Activated T-helper 17 cell treated with anti-CD3 and anti-CD28 coated beads, Interleukin-2, amount 50 U/mL, for 72 hours (primary cell): ENCODE measurements at places on chromosomes 2 and 18.

DNA sequence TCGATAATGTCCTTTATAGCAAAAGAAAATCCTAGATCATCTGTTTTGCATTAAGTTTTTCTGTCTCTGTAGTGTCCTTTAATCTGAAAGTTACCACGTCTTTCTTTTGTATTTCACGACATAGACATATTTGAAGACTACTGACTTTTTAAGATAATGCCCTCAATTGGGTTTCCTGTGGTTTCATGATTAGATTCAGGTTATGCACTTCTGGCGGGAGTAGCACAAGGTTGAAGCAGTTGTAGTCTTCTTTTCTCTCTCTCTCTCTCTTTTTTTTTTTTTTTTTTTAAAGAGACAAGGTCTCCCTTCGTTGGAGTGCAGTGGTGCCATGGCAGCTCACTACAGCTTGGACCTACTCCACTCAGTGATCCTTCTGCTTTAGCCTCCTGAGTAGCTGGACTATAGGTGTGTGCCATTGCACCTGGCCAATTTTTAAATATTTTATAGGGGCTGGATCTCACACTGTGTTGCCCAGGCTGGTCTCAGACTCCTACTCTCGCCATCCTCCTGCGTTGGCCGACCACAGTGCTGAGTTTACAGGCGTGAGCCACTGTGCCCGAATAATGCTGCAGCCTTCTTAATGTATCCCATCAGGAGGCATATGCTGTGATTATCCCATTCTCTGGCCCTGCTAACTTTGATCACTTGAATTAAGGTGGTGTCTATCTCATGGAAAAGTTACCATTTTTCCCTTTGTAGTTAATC lies 3.9 kb downstream of the INPP4A start:
- ATAC-seq, result peak; percentile 21

- ATAC-seq, result no peak
These were observed 443 bp downstream of the VAPA start for GRCh38 chr18:9914334-9914583.

- no peak for ATAC-seq
These were observed 158.9 kb downstream of the PRPF40A start for GRCh38 chr2:152558158-152558984.

- ATAC-seq, result peak; percentile 92
These were observed 135.2 kb downstream of the ALPK2 start for GRCh38 chr18:58493516-58494253.

DNA sequence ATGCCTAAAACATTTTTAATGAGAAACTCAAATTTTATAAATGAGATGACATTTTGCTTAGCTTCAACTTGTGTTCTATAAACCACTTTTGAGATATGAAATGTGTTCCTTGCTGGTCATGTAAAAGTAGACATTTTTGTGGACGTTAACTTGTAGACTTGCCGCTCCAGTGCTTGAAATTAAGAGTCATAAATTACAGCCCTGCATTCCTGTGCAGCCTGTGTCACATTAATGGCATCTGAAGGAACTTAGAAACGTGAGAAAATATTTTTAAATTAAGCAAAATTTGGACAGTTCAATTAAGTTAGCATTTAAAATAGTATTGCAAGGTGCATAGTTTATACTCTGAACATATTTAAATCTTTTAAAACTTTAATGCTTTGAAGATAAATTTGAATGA lies 98.3 kb upstream of the LDLRAD4 start:
- ATAC-seq, result no peak

DNA sequence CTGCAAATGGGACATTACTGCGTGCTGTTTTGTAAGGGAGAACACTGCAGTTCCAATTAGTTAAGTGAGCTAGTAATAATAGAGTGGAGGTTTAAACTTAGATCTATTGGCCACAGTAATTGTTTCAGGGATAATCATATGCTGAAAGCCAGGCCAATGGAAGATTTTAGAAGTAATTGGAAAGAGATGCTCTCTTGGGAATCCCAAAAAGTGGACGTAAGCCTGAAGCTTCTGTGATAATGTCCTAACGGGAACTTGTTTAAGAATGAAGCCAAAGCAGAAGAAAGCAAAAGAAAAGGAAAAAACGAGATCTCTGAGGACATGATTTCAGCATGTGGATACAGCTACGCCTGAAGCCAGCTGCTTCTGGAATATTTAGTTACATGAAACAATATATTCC lies 594.6 kb downstream of the SLC4A3 start:
- ATAC-seq, result no peak

- no peak for ATAC-seq
These were observed 294.8 kb downstream of the ZEB2 start for GRCh38 chr2:144225076-144225475.

GRCh38 chr2:179412112-179412511 lies 147.5 kb upstream of the SESTD1 start:
- no peak for ATAC-seq

DNA sequence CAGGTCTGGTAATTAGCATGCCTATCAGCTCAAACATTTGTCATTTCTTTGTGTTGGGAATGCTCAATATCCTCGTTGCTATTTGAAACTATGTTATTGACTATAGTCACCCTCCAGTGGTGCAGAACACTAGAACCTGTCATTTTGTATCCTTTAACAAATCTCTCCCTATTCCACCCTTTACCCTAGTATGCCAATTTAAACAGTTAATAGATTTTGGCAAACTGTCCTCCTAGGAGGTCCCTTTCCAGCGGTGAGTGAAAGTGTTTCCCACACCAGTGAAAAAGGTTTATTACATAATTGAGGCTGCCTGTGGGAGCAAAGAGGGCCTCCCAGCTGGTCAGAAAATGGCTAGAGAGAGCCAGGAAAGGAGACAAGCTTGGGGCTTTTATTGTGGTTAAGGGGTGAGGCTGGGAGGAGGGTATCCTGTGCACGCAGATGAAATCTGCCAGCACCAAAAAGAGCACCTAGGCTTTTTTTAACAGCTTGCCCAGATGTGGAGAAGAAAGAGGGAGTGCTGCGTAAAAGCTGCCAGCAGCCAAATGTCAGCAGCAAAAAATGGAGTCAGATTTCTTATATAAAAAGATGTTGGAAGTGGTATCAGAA lies 1.8 kb upstream of the DRC1 start:
- no peak for ATAC-seq

DNA sequence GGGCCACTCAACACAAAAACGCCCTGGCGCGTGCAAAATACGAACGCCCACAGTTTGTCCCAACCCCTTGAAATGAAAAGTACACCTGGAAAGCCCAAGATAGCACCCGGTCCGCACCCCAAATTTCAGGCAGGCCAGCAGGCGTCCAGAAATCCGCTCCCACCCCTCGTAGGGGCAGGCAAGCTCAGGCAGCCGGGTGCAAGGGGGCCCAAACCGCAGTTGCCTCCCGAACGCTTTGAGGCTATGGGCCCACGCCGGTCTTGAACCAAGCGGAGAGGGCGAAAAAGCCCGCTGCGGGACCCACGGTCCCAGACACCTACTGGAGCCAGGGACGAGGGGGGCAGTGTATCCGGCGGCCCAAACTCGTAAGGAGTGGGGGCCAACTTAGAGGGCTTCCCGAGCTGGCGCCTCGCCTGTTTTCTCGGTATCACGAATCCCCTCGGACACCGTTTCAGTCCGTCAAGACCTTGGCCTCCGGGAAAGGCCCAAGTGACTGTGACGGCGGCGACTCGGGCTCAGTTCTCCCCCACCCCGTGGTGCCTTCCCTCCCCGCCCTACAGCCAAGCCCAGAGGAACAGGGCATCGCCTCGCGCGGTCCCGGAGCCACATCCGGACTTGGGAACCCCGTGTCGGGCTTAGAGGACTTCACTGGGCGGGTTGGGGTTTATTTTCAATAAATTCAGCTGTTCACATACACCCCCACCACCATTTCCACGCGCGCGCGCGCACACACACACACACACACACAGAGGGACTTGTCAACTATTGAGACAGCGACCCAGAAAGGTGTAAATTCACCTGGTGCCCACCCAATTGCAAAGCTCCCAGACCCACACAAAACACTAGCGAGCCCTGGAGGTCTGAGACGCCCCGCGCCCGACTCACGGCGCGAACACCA lies 6.2 kb upstream of the SATB2 start:
- ATAC-seq, result no peak

- no peak for ATAC-seq
These were observed 100.2 kb downstream of the AGAP1 start for GRCh38 chr2:235594041-235594440.

- peak; percentile 69 for ATAC-seq
These were observed 14.8 kb downstream of the STRN start for GRCh38 chr2:36951574-36951973.

DNA sequence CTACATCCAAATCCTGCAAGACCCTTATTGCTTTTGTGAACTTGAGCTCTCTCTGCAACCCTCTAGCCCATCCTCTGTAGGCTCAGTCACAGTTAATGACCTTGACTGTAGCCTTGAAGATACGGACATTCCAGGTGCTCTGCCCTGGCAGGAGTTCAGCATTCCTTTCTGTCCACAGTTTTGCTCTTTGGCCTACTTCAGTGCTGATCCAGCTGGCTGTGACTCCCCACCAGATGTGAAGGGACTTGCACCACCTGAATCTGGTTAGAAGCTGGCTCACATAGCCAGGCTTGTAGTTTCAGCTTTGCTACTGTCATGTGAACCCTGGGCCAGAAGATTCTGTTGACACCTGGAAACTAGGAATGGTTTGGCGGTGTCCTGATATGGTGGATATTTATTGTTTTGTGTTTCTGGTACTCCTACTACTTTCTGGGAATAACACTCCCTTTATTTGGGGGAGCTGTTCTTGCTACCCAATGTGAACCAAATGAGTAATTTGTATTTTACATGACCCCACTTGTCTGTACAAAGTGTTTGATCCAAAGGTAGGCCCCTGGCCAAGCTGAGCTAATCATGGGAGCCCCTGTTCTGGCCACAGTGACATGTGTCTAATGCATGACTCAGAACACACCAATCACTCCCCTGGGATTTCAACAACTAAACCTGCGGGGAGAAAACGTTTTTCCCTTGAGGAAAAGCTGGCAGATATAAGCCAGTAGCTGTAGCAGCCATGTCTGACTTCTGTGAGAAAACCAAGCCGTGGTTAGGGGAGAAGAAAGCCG lies 73.4 kb downstream of the CDCA7 start:
- ATAC-seq, result no peak

- no peak for ATAC-seq
These were observed 232.2 kb downstream of the GULP1 start for GRCh38 chr2:188523919-188524318.

DNA sequence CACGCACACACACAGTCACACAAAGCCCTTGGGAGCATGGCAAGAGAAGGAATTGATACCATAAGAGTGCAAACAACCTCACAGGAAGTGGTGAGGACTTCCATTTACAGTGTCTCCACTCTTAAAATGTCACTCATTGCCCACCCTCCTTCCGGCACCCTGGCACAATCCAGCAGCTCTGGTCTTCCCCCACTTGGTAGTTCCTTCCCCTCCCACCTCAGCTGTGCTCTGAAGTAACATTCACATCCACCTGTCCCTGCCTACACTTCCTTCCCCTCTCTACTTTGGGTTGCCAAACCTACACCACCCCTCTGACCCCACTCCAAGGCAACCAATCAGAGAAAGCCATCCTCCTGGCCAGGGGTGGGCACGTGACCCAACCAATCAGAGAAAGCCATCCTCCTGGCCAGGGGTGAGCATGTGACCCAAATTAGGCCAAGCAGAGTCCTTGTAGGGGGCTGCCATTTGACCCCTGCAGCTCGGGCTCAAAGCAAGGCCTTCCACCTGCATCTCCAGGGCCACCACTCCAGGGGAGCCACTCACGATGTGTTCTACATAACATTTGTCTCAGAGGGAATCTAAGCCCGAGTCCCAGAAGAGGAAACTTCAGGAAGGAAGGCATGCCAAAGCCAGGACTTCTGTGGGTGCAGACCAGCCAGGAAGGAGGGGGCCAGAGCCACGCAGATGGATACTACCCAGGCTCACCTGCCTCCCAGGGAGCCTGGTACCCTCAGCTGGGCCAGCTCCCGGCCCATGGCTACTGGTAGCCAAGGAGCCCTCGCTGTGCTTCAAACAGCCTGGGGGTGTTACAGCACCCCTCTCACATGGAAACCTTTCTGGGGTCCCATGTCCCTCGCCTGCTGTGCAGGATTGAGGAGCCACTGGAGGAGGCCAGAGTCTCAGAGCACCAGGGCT lies 21.2 kb downstream of the CYP26B1 start:
- no peak for ATAC-seq

DNA sequence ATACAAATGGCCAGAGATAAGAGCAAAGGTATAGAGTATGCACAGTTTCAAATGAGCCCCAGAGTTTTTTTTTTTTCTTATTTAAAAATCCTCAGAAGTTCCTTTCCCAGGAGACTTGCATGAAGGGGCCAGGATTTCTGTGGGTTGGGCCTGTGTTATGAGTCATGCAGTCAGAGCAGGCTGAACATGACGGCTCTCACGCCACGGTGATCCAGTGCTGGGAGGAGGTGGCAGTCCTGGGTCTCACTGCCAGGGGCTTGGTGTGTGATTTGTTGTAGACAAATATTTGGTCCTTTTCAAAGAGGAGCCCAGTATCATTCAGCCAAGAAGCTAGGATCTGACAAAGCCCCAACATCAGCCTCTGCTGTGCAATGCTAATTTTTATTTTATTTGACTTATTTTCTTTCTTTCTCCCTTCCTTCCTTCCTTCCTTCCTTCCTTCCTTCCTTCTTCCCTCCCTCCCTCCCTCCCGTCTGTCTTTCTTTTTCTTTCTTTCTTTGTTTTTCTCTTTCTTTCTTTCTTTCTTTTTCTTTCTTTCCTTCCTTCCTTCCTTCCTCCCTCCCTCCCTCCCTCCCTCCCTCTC lies 10.4 kb upstream of the KCNE4 start:
- no peak for ATAC-seq

- no peak for ATAC-seq
These were observed 171.5 kb downstream of the CELF4 start for GRCh38 chr18:37393945-37394609.

- no peak for ATAC-seq
These were observed 18.2 kb upstream of the BOK start for GRCh38 chr2:241540401-241540770.

DNA sequence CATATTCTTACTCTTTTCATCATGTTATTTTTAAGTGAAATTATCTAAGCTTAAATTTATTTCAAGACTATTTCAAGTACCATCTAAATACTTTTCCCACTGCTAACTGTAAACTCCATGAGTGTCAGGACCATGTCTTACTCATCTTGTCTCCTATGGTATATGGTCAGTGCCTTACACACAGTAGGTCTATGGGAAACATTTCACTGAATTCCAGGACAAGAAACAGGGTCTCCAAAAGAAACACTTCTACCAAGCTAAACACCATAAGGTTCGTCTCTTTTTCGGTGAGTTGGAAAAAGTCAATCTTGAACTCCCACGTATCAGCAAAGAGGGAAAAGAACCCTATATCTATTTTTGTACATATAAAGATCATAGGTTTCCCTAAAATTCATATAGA lies 6.5 kb downstream of the SUCLG1 start:
- ATAC-seq, result no peak

DNA sequence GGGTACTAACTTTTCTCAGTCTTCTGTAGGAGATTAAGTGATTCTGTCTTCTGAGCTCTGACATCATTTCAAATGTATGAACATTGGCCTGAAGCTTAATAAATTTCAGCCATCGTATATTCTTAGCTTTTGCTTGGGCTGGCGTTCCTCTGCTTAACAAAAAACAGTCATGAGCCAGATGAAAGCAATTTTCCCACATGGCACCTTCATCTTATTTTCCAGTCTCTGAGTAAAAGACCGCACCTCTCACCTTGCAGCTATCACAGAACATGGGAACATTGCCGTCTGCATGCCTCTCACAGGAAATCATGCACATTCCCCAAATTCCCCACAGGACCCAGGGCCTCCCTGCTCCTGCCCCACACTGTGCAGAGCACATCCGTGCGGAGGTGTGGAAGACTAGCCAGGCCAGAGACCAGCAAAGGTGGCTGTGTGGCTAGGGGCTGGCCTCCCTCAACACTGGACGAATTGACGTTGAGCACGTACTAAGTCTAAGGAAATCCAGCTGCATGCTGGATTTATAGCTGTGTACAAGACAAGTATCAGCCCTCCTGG lies 531.8 kb upstream of the ID2 start:
- no peak for ATAC-seq
